Cerebellum (tissue), 4 donors: ENCODE measurements at places on chromosomes 2 and 18.

GRCh38 chr2:37928377-37928776 is 3.3 kb downstream of the RMDN2 start:
- no peak for DNase-seq

DNA sequence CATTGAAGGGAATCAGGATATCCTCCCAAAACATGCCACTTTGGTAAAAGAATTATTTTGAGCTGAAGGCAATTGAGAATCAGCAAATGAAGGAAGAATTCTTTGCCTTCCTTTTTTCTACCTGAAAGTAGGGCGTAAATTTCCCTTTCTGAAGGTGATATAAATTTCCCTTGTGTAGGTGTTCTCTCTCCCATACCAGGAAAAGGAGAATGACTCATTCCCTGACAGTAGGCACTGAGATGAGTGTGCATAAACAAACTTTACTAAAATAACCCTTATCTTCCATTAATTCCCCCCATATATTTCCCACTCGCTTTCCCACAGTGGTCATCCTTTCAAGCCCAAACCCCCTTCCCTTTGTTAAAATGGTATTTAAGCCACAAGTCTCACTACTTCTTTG is 1339.0 kb downstream of the LRP1B start:
- no peak for DNase-seq

DNA sequence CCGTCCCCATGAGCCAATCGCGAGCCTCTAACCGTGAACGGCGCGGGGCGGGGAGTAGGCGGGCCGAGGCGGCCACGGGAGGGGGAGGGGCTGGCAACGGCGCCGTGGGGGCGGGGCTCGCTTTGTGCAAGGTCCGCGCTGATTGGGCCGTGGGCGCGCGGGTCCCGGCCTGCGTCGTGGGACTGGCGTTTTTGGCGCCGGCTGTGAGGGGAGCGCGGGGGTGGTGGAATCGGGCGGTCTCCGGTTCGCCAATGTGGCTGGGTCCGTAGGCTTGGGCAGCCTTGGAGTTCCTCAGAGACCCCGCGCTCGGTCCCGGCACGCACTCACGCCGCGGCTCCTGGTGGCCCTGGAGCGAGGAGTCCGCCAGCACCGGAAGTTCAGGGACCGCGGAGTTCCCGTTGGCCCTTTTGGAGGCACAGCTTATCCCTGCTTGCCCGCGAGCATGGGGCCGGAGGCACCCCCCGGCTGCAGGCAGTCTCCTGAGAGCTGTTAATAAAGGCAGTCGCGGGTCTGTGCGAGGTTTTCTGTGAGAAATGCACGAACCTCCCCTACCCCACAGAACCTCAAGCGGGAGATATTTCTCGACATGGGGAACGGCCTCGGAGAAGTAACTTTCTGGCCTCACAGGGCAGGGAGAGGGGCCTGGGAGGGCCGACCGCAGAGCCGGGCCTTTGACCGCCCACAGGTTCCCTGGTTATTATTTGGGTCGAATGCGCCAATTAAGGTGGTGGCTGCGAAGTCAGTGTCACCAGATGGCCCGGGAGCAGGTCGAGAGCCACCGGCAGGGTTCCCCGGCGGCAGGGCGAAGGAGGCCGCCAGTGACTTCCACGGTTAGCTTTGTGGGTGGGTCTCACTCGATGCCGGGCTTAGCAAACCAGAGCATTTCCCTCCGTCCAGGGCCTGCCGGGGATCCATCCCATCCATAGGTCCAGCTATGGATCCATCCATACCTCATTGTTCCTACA is 574 bp upstream of the NCL start:
- peak; percentile 99 for DNase-seq

DNA sequence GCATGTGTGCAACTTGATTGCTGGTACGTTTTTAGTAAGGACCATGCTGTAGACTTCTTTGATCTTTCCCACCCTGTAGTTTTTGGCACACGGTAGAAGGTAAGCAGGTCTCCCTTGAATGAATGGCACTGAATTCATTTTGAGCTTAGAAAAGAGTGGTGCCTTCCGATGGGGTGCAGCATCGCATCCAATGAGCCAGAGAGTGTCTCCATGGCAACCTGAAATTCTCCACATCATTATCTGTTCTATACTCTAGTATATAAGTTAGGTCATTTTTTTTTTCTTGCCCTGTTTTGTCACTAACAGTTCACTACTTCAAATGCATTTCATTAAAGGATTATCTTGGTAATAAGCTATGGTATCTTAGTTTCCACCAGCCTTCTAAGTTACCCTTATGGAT is 81.2 kb upstream of the REV1 start:
- DNase-seq: no peak

- DNase-seq: no peak
These were observed 88.8 kb downstream of the VWA3B start for GRCh38 chr2:98175811-98176210.

GRCh38 chr2:102172745-102173144 is 14.1 kb upstream of the IL1RL2 start:
- DNase-seq: no peak

DNA sequence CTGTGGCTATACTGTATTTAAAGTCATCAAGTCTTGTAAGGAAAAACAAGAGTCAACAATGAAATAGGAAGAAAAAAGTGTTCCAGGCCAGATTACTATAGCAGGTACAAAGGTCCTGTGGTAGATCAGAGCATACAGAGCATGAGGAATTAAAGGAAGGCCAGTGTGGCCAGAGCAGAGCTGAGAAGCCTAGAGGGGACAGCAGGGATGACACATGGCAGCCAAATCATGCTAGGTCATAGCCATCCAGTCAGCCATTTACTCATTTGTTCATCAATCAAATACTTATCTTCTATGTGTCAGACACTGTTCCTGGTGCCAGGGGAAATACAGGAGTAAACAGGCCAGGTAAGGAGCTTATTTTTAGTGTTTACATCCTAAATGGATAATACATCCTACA is 24.3 kb downstream of the ADD2 start:
- DNase-seq: no peak

DNA sequence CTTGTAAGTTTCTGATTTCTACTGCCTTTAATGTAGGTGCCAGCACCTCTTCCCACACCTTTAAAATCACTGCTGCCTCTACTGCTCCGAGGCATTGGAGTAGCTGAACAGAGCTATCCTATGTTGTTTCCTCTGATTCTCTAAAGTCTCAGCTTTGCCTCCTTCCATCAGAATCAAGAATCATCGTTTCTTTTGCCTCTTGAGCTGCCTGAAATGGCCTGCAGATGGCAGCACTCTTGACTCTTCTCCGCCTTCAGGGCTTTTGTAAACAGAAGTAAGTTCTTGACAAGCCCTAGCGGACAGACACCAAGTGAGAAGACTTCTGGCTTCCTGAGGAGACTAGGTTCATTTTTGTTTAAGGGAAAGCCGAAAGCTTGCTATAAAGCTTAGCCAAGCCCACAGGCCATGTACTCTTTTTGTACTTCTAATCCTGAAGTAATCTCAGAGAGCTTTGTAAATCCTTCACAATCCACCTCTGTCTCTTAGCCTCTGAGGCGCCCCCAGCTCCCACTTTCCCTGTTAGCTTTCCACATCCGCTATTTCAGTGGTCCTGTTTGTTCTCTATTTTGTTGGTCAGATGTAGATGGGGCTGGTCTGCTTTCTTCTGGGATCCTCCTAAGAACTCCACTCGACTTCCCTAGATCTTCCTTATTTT is 48.4 kb downstream of the GTF3C3 start:
- peak; percentile 9 for DNase-seq

- DNase-seq: no peak
These were observed 6.3 kb downstream of the PDCD1 start for GRCh38 chr2:241852116-241852980.

GRCh38 chr18:12747530-12748315 is 44.9 kb downstream of the PSMG2 start:
- no peak for DNase-seq

- DNase-seq: no peak
These were observed 145.6 kb downstream of the ANKRD44 start for GRCh38 chr2:197165020-197165419.

- DNase-seq: no peak
These were observed 48.7 kb downstream of the ACYP2 start for GRCh38 chr2:54164106-54164505.

GRCh38 chr2:150007815-150008430 is 420.3 kb upstream of the MMADHC start:
- DNase-seq: no peak

DNA sequence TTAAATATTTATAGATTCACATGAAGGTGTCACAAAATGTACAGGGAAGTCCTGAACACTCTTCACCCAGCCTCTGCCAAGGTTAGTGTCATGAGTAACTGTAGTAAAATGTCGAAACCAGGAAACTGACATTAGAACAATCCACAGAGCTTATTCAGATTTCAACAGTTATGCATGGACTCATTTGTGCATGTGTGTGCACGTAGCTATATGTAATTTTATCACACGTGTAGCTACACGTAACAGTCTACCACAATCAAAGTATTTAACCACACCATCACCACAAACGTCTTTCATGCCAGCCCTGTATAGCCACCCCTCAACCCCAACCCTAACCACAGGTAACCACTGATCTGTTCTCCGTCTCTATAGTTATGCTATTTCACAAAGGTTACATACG is 211.7 kb upstream of the REV1 start:
- DNase-seq: no peak

DNA sequence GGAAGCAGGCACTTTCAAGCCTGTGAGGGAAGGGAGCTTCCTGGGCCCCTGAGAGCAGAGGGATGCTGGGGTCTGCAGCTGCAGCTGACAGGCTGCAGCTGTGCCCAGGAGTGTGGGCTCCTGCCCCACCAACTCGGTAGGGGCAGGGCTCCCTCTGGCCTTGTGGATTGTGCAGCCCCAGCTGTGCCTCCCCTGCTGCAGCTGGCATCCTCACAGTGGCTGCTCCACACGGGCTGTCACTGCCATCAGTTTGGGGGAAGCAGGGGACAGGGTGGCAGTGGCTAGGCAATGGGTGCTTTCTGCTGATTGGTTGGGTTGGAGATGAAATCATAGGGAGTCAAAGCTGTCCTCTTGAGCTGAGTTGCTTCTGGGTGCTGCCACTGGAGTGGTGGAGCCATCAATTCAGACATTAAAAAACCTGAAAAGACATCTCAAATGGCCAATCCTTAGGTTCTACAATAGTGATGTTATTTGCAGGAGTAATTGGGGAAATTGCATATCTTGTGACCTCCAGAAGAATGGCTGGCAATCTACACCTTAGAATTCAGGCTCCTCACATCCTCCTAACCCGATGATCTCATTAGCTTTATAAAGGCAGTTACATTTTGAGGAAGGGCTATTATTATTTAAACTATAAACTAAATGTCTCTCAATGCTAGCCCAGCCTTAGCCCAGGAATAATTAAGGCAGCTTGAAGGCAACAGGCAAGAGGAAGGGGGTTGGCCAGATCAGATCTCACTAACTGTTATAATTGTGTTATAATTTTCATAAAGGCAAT is 41.3 kb downstream of the FAM171B start:
- DNase-seq: no peak

GRCh38 chr18:70221156-70221914 is 15.8 kb upstream of the RTTN start:
- no peak for DNase-seq

GRCh38 chr2:221120643-221121042 is 451.5 kb downstream of the EPHA4 start:
- DNase-seq: no peak

DNA sequence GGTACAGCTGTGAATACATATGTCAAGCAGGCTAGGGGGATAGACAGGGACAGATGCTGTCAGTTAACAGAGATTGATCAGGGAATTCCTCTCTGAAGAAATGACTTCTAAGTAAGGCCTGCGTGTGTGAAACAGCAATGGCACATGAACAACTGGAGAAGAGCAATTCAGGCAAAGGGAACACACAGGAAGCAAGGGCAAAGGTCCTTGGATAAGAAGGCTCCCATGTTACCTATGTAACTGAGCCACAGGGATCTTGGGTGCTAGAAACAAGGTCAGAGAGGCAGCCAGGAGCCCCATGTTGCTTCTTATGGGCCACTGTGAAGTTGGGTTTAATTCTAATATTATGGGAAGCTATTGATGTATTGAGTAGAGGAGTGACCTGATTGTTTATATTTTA is 373.7 kb upstream of the ACVR2A start:
- DNase-seq: no peak

DNA sequence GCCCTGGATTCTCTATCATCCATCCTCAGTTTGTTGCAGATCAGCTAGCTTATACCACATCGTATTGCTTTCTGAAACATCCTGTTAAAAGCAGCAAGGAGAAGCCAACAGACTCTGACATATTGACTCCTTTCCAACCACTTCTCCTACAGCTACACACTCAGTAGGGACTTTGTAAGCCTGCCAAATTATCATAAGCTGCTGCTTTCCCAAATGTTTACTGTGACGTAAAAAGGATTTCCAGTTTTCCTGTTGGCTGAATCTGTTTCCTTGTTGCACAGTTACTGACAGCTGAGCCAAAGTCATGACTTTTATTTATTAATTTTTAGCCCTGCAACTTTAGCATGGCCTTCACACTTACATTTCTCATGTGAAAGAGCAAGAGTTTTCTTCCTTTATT is 294.3 kb downstream of the KCNJ3 start:
- DNase-seq: peak; percentile 70

GRCh38 chr2:106339609-106340008 is 128.6 kb downstream of the RGPD3 start:
- DNase-seq: no peak

GRCh38 chr2:102037681-102038080 is 45.9 kb downstream of the IL1R2 start:
- no peak for DNase-seq

GRCh38 chr18:25187521-25188192 is 164.3 kb downstream of the ZNF521 start:
- DNase-seq: peak; percentile 41

DNA sequence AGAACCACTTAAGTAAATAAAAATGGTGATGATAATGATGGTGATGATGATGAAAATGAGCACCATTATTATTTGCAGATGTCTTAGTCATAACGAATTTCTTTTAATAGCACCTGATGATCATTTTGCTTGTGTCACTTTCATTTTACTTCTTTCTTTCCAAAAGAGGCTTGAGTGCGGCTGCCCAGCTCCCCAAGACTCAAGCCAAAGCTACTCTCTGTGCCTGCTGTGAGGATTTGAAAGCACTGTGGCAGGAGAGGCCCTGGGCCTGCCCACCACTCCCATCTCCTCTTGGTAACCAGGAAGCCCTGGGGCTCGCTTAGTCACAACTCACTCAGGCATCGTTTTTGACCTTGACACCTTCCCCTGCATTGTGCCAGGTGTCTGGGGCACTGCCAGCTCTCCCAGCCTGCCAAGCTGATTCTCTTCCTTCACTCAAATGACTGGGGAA is 41.2 kb downstream of the RPL37A start:
- peak; percentile 23 for DNase-seq

GRCh38 chr2:78068808-78069207 is 546.6 kb upstream of the LRRTM4 start:
- no peak for DNase-seq

- no peak for DNase-seq
These were observed 657.2 kb downstream of the ERBB4 start for GRCh38 chr2:211881449-211881848.

- peak; percentile 3 for DNase-seq
These were observed 142.9 kb upstream of the NXPH2 start for GRCh38 chr2:138922973-138923563.
